ENCODE measurements at places on chromosomes 16 and 17. TPM values are rescaled to one million over a fixed set of nuclear protein-coding genes. Genes with fewer than 3 reads are reported as not detected.

The GNGT2 gene
- 23.2 TPM for total RNA-seq

GRCh38 chr17:46796956-46797530 is 21.4 kb downstream of the WNT3 start:
- DNase-seq, result no peak

The CCL13 gene
- total RNA-seq, result not detected

- DNase-seq, result no peak
Measured at GRCh38 chr17:21174186-21174585, 39.8 kb downstream of the TMEM11 start.

DNA sequence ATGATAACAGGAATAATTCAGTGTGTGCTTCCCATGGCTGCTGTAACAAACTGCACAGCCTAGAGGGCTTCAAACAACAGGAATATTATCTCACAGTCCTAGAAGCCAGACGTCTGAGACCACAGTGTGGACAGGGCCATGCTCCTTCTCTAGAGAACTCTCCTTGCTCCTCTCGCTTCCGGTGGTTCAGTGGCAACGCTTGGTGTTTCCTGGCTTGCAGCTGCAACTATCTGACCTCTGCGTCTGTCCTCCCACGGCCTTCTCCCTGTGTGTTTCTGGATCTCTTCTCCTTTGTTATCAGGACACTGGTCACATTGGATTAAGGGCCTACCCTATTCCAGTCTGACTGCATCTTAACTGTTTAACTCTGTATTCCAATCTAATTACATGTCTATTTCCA is 414.3 kb downstream of the MAF start:
- DNase-seq, result no peak

All from activated CD4-positive, alpha-beta memory T cell treated with anti-CD3 and anti-CD28 coated beads for 36 hours (primary cell).